Epithelial cell of proximal tubule (primary cell): ENCODE measurements at places on chromosomes 4 and X. TPM values are rescaled to one million over a fixed set of nuclear protein-coding genes. Genes with fewer than 3 reads are reported as not detected.

- DNase-seq: peak; percentile 4
Observed at GRCh38 chrX:35841872-35842271, 43.7 kb downstream of the MAGEB16 start.

GRCh38 chr4:176333076-176333475 is 13.3 kb downstream of the SPCS3 start:
- DNase-seq: no peak

GRCh38 chr4:3464911-3465697 is 2.0 kb downstream of the DOK7 start:
- DNase-seq: no peak

DNA sequence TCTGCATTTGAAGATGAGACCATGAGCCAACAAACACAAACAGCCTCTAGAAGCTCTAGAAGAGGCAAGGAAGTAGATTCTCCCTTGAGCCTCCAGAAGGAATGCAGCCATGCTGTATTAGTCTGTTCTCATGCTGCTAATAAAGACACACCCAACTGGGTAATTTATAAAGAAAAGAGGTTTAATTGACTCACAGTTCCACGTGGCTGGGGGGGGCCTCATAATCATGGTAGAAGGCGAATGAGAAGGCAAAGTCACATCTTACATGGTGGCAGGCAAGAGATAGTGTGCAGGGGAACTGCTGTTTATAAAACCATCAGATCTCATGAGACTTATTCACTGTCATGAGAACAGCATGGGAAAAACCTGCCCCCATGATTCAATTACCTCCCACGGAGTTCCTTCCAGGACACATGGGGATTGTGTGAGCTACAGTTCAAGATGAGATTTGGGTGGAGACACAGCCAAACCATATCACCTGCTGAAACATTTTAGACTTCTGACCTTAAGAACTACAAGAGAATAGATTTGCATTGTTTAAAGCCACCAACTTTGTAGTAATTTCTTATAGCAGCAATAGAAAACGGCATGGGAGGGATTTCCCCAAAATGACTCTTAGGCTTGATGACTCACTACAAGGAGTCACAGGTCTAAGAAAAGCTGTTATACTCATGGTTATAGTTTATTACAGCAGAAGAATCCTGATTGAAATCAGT is 284.4 kb upstream of the SFRP2 start:
- peak; percentile 85 for DNase-seq

GRCh38 chrX:14039344-14039743 is 9.7 kb upstream of the GEMIN8 start:
- no peak for DNase-seq

DNA sequence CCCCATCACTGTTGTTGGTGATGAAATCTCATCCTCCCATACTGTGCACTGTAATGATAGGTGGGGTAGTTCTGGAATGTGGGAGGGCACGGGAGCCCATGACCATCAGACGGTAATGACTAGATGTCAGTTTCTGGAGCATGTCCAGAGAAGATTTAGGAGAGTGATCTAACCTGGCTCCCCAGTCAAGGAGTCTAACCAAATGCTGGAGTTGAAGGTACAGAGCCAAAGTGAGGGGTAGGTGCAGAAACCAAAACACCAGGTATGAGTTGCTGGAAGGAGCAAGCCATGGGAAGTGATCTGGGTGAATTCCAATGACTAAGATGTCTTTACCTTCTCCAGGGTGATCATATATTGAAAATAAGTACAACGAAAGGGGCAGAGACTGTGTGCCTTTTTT is 296.9 kb downstream of the INPP4B start:
- DNase-seq: no peak

GRCh38 chrX:49271341-49271740 is 1.7 kb downstream of the PPP1R3F start:
- DNase-seq: no peak

GRCh38 chr4:110970642-110971041 is 347.8 kb upstream of the PITX2 start:
- DNase-seq: peak; percentile 16

DNA sequence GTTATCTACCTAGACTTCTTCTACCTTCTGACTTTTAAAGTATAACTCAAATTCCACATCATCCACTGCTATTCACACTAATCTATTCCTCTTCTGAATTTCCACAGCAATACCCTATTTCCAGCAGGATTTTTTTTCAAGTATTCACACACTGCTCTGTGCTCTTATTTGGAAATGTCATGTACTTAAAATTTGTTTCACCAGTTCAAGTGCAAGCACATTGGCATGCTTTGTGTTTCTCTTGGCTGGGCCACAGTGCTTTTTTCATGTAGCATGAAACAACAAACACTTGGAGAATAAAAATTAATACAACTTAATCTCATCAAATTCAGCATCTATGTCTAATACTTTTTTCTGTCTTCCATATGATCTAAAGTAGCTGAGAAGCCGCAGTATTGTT is 161.8 kb upstream of the PCDH18 start:
- DNase-seq: no peak

DNA sequence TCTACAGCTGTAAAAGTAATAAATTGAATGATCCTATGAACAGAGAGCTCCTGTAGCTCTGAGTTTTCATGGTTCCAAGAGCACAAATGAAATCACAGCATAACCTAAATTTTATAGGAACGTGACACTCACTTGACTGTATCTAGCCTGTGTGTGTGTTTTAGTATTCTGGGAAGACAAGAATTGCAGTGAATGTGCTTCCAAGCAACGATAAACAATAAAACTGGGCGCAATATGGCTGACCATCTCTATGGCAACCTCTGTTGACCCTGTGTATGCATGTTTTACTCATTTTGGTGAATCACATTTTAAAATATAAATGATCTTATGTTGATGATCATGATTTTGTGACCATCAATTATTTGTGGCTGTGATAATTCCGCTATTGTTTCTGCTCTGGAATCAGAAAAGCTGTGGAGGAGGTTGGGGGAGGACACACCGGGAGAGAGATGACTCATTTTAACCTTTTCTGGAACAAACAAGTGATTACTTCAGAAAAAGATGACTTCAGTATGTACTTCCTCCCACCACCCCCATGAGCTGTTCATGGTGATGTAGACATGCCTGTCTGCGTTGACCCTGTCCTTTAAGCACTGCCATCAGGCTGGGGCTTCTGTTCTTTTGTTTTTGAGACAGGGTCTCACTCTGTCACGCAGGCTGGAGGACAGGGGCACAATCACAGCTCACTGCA is 31.8 kb downstream of the USP11 start:
- DNase-seq: peak; percentile 18

DNA sequence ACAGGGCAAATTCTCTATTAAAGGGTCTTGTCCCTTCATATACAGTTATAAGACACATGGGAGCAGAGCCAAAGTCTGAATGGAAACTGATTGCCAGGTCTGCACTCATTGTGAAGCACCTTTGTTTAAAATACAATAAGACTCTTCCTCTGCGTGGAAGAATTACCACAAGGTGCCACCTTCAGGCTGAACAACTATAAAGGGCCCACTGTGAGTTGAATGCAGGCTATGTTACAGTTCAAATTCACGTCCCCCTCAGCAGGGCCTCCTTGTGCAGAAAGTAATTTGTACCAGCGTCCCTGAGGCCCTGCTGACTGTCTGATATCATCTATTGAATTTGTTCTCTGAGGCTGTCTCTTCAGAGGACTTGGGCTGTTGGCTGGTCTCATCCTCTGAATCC is 225.8 kb upstream of the TEX13C start:
- no peak for DNase-seq

- DNase-seq: no peak
Observed at GRCh38 chrX:18721683-18722499, 14.4 kb downstream of the PPEF1 start.

DNA sequence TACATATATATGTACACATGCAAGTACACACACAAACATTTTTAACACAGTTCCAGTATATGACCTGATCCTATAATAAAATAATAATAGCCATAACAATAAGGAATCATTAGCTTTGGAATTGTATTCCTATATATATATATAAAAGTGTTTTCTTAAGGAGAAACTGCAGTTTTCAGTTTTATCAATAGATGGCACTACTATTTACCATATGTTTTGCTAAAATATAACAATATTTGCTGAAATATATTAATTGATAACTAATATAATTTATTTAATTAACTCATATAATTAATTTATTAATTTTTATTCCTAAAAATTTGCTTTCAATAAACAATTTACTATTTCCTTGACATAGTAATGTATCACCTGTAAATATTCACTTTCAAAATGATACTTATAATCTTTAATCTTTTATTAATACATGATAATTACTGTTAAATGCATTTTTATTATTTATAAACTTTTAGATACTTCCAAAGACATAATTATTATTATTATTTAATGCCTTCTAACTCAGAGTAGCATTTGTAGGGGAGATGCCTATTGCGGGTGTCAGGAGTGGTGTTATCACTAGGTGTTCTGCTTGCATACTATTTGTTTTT is 599.5 kb downstream of the FSTL5 start:
- DNase-seq: no peak

GRCh38 chr4:169110633-169111032 is 100.6 kb upstream of the CBR4 start:
- DNase-seq: no peak

- no peak for DNase-seq
Observed at GRCh38 chr4:49516796-49517195, 530.7 kb downstream of the CWH43 start.

DNA sequence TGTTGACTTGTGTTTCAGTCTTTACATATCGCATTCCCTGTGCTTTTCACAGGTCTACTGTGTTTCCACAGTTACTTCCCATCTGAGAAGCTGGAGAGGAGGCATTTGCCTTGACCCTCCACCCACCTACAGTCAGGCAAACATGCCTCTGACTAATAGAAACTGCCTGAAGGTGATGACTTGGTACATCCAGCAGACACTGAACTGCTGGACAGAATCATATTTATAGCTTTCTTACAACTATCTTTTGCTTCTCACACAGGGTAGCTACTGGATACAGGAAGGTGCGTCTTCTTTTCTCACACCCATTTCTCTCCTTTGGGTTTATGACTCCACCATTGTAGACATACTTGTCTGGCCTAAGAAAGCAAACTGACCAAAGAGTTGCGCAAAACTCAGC is 58.0 kb downstream of the VGLL1 start:
- no peak for DNase-seq

DNA sequence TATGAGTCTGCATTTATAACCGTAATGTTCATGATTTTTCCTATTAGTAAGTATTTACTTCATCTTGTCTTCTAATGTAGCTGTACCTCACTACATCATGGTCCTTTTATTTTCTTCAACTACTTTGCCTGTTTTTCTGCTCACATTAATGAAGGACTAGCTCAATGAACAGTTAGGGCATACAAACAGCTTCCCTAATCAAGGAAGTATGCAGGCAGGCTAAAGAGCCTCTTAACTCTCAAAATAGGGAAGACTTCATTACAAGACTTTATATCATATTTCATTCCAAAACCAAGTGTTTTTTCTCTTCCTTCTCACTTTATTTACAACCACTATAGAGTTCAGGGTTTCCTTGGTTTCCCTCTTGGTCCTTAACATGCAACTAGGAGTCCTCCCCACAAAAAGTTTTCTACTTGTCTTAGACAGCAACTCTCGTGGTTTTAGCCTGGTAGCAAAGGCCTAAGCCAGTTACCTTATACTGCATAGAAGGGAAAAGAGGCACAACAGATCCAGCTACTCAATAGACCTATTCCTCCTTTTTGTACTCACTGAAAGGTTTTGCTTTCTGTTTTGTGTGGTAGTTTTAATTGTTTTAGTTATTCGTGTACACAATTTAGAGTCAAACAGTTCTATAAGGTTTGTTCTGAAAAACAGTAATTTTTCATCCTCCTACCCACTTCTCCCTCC is 40.8 kb downstream of the SMIM14 start:
- no peak for DNase-seq

DNA sequence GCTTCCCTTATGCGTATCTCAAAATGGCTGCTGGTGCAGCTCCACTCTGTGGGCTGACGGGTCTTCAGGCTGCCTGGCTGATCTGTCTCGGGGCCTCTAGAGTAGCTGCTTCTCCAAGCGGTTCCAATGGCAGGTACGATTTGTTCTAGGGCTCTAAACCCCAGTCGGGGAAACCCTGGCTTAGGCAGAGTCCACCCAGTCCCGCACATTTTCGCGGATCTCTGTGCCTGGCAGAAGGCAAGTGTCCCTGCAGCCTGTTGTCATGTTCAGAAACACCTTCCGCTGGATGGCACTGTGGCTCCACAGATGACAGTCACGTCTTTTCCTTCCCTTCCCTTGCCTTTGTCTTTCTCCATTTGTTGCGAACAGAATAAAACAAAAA is 54.4 kb downstream of the NBDY start:
- no peak for DNase-seq

GRCh38 chr4:53199356-53199755 is 166.5 kb downstream of the SCFD2 start:
- no peak for DNase-seq

Gene CXCL3
- total RNA-seq: 4.8 and 6.6 TPM in 2 replicates

Gene PABPC1L2B
- total RNA-seq: not detected in 2 replicates

Gene ANXA3
- total RNA-seq: 354 and 367 TPM in 2 replicates

Gene CD38
- not detected in 2 replicates for total RNA-seq

Gene MUC7
- total RNA-seq: not detected in 2 replicates

Gene INPP4B
- total RNA-seq: 12.0 and 14.2 TPM in 2 replicates

Gene FAT1
- total RNA-seq: 109 and 178 TPM in 2 replicates

Gene ZNF157
- 0.07 TPM in 1 of 2 replicates, not detected in the other for total RNA-seq
